Immature natural killer cell (primary cell): ENCODE measurements at places on chromosomes 6 and 20. TPM values are rescaled to one million over a fixed set of nuclear protein-coding genes. Genes with fewer than 3 reads are reported as not detected.

The PSMA7 gene
- 643 TPM for polyA plus RNA-seq

The ZNF76 gene
- polyA plus RNA-seq, result 27.9 TPM

The EPPIN gene
- polyA plus RNA-seq, result not detected

The NFATC2 gene
- 101 TPM for polyA plus RNA-seq

The BPI gene
- polyA plus RNA-seq, result not detected

The CARMIL1 gene
- 0.12 TPM for polyA plus RNA-seq

The ANKEF1 gene
- 2.0 TPM for polyA plus RNA-seq

The BHLHE23 gene
- not detected for polyA plus RNA-seq

The UBE2J1 gene
- 54.8 TPM for polyA plus RNA-seq

The SMAP1 gene
- polyA plus RNA-seq, result 34.0 TPM

The SLC17A1 gene
- not detected for polyA plus RNA-seq

The NCR2 gene
- 0.97 TPM for polyA plus RNA-seq

The TCP11 gene
- not detected for polyA plus RNA-seq

The PCK1 gene
- not detected for polyA plus RNA-seq

The THBS2 gene
- not detected for polyA plus RNA-seq

GRCh38 chr6:69894578-69895347, 28.4 kb downstream of the COL19A1 start:
- H3K36me3 ChIP-seq, result peaks cover 3% of the 10 kb centered on the region
- no peaks in the 10 kb centered on the region for H3K4me1 ChIP-seq
- H3K27ac ChIP-seq, result no peak overlapping the region
- no peaks in the 10 kb centered on the region for H3K27me3 ChIP-seq

DNA sequence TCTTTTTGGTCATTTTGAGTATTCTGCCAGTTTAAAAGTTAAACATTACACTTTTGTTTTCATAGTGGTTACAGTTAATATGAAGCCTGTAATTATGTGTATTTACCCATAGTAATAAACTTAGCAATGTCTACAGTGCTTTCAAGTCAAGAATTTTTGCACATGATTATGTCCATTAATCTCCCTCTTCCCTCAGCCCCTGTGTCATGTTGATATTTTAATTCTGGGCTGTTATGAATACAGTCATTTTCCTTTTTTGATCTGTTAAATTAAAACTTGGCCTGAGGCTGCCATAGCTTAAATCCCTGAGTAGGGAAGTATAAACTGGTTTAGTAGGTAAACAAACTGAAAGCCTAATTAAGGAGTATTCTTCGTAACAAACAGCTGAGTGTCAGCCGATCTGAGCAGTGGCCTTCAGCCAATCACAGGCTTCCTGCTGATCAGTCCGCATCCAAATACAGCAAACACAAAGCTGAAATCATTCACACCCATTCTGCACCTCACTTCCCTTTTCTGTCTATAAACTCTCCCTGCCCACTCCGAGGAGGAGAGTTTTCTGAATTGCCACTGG, 9.5 kb upstream of the SFT2D1 start:
- H3K27me3 ChIP-seq, result peaks cover 7% of the 10 kb centered on the region
- no peak for DNase-seq
- H3K36me3 ChIP-seq, result peaks cover 10% of the 10 kb centered on the region
- peaks cover 5% of the 10 kb centered on the region for H3K4me1 ChIP-seq
- H3K4me3 ChIP-seq, result no peak overlapping the region
- no peak overlapping the region for H3K27ac ChIP-seq

DNA sequence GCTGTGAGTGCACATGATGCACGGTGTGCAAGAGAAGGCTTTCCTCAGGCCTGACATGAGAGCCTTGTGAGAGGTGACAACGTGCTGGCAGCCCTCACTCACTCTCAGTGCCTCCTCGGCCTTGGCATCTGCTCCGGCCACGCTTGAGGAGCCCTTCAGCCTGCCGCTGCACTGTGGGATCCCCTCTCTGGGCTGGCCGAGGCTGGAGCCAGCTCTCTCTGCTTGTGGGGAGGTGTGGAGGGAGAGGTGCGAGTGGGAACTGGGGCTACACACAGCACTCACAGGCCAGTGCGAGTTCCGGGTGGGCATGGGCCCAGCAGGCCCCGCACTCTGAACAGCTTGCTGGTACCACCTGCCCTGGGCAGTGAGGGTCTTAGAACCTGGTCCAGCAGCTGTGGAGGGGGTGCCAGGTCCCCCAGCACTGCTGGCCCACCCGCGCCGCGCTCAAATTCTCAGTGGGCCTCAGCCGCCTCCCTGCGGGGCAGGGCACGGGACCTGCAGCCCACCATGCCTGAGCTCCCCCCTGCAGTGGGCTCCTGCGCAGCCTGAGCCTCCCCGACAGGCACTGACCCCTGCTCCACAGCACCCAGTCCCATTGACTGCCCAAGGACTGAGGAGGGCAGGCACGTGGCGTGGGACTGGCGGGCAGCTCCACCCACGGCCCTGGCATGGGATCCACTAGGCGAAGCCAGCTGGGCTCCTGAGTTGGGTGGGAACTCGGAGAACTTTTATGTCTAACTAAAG, 74.9 kb upstream of the BMP5 start:
- no peak overlapping the region for H3K4me3 ChIP-seq
- H3K4me1 ChIP-seq, result no peaks in the 10 kb centered on the region
- no peak overlapping the region for H3K27ac ChIP-seq
- DNase-seq, result no peak

DNA sequence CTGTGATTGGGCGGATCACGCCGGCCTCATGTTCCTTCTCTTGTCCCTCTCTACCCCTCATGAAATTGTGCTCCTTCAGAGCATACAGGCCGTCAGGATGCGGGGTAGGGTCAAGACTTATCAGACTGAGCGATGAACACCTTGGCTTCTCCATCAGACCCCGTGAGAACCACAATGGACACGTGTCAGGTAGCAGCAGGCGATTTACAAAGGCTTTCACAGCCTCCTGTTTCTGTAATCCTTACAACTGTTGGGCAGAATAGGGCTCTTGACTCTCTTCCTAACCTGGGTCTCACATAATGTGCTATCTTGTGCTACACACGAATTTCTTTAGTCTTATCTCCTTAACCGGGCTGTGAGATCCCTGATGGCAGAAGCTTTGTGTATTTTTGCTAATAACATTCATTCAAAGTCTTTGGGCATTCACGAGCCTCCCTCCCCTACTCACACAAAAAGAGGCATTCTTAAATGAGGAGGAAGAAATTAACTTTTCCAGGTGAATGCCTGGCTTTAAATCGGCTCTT, 122.9 kb upstream of the SLC22A23 start:
- H3K36me3 ChIP-seq, result no peaks in the 10 kb centered on the region
- no peak overlapping the region for H3K27ac ChIP-seq
- H3K4me3 ChIP-seq, result no peak overlapping the region

DNA sequence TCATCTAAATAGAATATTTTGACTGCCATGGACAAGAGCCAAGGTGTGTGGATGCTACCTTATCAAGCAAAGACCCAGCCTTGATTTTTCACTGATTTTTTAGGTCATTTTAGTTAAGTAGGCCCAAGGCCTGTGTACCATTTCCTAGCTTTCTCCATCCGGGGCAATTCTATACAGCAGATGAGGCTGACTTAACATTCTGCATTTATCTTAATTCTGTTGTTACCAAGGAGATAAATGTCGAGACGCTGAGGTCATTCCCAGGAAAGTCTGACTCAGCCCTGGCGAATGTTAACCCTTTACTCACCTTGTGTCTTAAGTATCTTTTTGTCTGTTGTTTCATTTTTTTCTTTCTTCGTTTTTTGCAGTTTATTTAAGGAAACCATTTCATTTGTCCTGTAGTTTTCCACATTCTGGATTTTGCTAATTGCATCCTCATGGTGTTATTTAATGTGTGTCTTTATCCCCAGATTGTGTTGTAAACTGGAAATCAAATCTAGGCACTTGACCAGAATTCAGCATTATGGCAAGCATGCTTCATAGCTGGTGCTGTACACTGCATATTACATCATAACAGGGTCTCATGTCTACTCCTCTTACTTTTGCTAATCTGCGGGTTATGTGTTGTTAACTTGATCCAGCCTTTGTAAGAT, 277.0 kb downstream of the CDKAL1 start:
- no peak for DNase-seq
- peaks cover 16% of the 10 kb centered on the region for H3K36me3 ChIP-seq

GRCh38 chr6:89140347-89141156, 5.3 kb upstream of the PM20D2 start:
- peaks cover 1% of the 10 kb centered on the region for H3K4me1 ChIP-seq
- no peak overlapping the region for H3K4me3 ChIP-seq
- no peak for DNase-seq
- H3K27ac ChIP-seq, result no peak overlapping the region

GRCh38 chr20:57928181-57928967, 218.6 kb upstream of the PMEPA1 start:
- H3K27me3 ChIP-seq, result peaks cover 9% of the 10 kb centered on the region
- H3K36me3 ChIP-seq, result no peaks in the 10 kb centered on the region
- DNase-seq, result no peak
- H3K27ac ChIP-seq, result no peak overlapping the region

- DNase-seq, result no peak
- no peak overlapping the region for H3K4me3 ChIP-seq
- no peaks in the 10 kb centered on the region for H3K4me1 ChIP-seq
- H3K36me3 ChIP-seq, result no peaks in the 10 kb centered on the region
- no peaks in the 10 kb centered on the region for H3K27me3 ChIP-seq
Measured at GRCh38 chr6:154056536-154056935, 17.5 kb downstream of the OPRM1 start.

DNA sequence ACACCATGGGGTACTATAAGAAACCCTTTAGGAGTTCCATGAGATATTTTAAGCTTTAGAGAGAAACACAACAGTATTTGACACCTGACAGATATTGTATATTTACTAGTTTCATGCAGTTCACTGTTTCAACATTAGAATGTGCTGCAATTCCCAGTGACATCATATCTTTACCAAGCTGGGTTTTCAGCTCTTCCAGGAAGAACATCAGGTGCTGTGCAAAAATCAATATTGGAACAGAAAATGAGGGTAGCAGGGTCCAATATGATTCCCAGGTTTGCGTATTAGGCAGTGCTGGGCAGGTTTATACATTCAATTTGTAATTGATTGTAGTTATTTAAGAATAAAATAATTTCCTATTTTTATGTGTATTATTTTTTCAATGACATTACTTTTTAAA, 500.0 kb upstream of the EPHA7 start:
- DNase-seq, result no peak
- H3K27me3 ChIP-seq, result peaks cover 2% of the 10 kb centered on the region
- H3K27ac ChIP-seq, result no peak overlapping the region
- H3K4me1 ChIP-seq, result no peaks in the 10 kb centered on the region

DNA sequence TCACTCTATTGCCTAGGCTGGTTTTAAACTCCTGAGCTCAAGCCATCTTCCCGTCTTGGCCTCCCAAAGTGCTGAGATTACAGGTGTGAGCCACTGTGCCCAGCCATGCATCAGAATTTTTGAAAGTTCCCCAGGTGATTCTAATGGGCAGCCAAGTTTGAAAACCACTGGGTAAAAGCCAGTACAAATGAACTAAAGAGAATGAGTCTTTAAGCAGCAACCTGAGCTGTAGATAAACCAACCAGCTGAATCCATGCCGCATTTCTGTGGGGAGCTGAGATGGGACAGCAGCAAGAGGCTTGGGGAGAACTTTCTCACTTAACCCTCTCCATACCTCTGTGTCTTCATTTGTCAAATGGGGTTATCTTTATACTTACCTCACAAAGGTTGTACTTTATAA, 67.5 kb downstream of the VEGFA start:
- no peak for DNase-seq
- peaks cover 2% of the 10 kb centered on the region for H3K27me3 ChIP-seq
- H3K27ac ChIP-seq, result no peak overlapping the region
- no peaks in the 10 kb centered on the region for H3K4me1 ChIP-seq
- no peak overlapping the region for H3K4me3 ChIP-seq

GRCh38 chr6:80641591-80641990, 535.1 kb downstream of the BCKDHB start:
- no peak for DNase-seq
- H3K27ac ChIP-seq, result no peak overlapping the region
- H3K4me3 ChIP-seq, result no peak overlapping the region
- H3K4me1 ChIP-seq, result peaks cover 29% of the 10 kb centered on the region

DNA sequence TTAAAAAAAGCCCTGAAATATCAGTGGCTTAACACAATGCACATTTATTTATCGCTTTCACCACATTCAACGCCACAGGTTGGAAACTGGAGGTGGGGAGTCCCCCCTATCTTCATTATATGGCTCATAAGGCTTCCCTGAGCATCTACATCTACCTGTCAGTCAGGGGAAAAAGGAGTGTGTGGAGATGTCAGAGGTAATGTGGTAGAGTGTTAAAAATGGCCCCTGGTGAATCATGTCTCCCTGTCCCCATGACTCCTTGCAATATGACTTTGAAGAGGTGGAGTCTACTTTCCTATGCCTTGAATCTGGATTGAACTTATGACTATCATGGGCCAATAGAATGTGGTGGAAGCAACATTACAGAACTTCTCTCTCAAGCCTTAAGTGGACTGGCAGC, 65.5 kb upstream of the BTBD3 start:
- H3K27ac ChIP-seq, result no peak overlapping the region
- no peak overlapping the region for H3K4me3 ChIP-seq
- no peak for DNase-seq
- no peaks in the 10 kb centered on the region for H3K36me3 ChIP-seq
- peaks cover 3% of the 10 kb centered on the region for H3K27me3 ChIP-seq
- no peaks in the 10 kb centered on the region for H3K4me1 ChIP-seq

DNA sequence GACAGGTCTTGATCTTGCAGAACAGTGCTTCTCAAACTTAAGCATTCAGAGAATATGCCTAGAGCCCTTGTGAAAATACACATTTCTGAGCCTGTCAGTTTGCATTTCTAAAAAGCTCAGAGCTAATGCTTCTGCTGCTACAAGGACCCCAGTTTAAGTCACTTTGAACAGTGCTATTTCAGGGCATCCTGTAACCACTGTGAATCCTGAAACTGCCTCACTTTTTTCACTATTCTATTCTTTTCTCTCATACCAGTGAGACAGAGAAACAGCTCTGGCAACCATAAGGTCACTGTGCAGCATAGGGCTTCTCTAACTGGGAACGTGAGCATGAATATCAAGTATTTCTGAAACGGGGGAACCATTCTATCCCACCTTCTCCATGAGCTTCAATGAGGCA, 51.2 kb downstream of the LGSN start:
- no peak for DNase-seq
- no peaks in the 10 kb centered on the region for H3K27me3 ChIP-seq
- no peaks in the 10 kb centered on the region for H3K36me3 ChIP-seq
- H3K4me3 ChIP-seq, result no peak overlapping the region
- no peaks in the 10 kb centered on the region for H3K4me1 ChIP-seq

GRCh38 chr6:134866563-134866962, 83.3 kb downstream of the ALDH8A1 start:
- H3K27me3 ChIP-seq, result no peaks in the 10 kb centered on the region
- H3K36me3 ChIP-seq, result no peaks in the 10 kb centered on the region
- no peak overlapping the region for H3K27ac ChIP-seq
- no peak overlapping the region for H3K4me3 ChIP-seq

GRCh38 chr6:125987026-125987617, 782 bp downstream of the TRMT11 start:
- no peak for DNase-seq
- H3K27me3 ChIP-seq, result no peaks in the 10 kb centered on the region
- H3K27ac ChIP-seq, result no peak overlapping the region
- no peaks in the 10 kb centered on the region for H3K4me1 ChIP-seq
- H3K4me3 ChIP-seq, result no peak overlapping the region

GRCh38 chr6:31576897-31577578, 1.7 kb downstream of the TNF start:
- peaks cover 92% of the 10 kb centered on the region for H3K4me1 ChIP-seq
- H3K27ac ChIP-seq, result peak overlapping the region; percentile 95
- peaks cover 7% of the 10 kb centered on the region for H3K36me3 ChIP-seq
- H3K27me3 ChIP-seq, result peaks cover 6% of the 10 kb centered on the region
